ENCODE measurements at places on chromosomes 2 and 18.

- no peak for DNase-seq
These were observed 151.9 kb downstream of the RND3 start for GRCh38 chr2:150335596-150335995.

GRCh38 chr18:40494603-40495002, 1460.4 kb upstream of the PIK3C3 start:
- no peak for DNase-seq

GRCh38 chr18:48991319-48991660, 40.5 kb upstream of the SMAD7 start:
- no peak for DNase-seq

DNA sequence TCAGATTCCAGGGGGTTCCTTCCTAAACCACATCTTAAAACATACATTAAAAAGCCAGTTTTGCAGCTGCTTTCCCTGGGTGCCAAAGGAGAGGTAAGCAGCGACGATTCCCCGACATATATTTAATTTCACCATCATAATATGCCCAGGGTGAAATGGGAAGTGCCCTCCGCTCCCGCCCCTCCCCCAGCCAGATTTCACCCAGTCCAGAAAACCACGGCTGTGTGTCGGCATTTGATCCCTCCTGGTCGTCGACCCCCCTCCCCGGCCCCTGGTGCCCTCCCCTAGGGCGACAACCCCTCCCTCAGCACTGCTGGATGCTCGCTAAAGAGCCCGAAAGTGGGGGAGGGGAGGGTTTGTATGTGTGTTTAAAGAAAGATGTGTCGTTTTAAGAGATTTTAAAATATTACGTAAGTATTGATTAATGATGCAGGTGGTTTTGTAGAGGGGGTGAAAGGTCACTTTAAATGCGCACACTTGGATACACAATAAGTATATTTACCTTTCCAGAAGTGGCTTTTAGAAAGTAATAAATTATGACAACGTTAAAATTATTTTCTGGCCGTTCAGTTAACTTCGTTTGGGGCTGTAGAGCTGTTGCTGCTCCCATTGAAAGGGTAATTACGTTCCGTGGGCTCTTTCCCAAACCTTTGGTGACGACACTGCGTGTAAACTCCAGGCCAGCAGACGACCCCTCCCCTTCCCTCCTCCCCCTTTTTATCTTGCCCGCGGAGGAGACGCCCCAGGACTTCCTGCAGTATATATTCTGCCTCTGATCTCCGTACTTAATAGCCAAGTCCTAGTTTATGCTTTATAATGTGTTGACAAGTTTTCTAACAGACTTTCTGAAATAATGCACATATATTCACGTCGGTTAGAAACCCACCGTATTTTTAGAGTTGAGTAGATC, 3.4 kb upstream of the BCL11A start:
- DNase-seq = no peak

DNA sequence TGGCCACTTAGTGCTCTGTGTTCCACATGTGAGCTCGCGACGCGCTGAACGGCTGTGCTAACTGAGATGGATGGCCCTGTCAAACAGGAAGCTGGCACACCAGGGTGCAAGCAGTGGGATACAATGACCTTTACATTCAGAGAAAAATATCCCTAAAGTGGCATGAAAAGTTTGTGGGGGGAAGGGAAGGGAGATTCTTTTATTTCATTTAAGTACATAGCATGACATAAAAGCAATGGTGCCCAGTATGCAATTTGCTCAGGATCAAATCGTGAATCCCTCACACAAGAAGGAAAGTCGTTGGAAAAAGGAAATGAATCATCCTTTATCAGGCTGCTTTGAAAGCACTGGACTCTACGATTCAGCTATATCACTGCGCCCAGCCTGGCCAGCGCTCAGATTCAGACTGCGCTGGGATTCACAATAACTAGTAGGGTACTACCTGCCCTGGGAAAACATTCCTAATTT, 26.0 kb downstream of the SATB2 start:
- DNase-seq = no peak

DNA sequence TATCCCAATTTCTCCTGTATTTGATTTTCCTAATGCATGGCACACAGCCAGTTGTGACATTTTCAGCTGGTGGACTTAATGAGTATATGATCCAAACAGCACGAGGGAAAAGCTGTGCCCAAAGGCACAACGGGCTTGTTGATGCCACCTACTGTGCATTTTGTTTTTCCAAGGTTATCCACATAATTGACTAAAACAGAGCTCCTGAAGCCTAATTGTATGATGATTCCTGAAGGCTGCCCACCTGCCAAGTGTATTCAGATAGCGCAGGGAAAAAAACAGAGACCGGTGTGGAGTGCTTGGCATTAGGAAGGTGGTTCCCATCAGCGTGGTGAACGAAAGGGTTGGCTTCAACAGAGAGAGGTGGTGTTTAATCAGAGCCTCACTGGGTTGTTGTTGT, 14.9 kb downstream of the RBMS1 start:
- no peak for DNase-seq

DNA sequence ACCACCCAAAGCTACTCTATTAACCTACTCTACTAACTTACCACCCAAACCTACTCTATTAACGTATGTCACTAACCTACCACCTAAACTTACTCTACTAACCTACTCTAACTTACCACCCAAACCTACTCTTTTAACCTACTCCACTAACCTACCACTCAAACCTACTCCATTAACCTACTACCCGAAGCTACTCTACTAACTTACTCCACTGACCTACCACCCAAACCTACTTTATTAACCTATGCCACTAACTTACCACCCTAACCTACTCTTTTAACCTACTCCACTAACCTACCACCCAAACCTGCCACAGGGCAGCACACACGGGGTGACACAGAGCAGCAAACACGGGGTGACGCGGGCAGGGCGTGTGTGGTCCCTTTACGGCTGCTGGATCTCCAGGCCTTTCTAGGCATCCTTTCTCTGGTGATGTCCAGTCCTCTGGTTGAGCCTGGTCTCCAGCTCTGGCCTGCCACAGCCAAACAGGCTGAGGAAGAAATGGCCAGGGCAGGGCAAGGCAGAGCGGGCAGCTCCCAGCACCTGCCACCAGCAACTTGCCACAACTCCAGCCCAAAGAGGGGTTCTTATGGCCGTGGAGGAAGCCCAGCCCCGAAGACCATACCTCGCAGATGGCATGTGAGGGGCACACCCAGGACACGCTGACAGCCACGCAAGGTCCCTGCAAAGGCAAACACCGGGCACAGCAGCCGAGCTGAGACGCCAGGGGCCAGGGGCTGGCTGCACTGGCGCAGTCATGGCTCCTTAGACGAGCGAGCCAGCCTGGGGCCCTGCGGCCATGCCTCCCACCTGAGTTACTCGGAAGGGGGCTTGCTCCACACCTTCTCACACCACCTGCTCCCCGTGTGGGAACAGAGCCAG, 25.7 kb downstream of the PXDN start:
- DNase-seq = no peak

- no peak for DNase-seq
These were observed 157.1 kb upstream of the LRRTM1 start for GRCh38 chr2:80461505-80462197.

DNA sequence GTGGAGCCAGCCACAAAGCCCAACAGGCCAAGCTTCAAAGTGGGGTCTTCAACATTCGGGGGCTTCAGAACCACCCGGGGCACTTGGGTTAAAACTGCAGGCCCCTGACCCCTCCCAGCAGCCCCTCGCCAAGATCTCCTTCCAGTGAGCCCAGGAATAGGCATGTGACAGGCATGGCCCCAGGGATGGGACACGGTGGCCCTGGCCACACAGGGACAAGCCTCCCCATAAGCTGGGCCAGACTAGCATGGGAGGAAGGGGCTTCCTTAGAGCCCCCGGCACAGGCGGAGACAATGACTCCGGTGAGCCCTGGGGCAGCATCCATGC, 52.4 kb downstream of the BIN1 start:
- DNase-seq = no peak

DNA sequence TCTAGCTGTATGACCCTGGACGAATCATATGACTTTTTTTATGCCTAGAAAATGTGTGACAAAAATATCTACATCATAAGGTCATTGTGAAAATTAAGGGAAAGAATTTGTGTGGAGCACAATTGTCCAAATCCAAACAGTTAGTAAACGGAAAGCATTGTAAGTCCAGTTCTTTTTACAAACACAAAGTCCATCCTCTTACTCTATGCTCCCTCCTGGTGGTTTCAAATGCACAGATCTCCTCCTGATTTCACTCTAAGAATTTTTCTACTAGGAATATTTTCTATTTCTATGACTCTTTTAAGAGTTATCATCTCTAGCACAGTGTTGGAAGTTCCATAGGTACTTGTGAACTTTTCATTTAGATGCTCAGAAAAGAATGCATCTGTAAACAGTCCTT, 125.2 kb upstream of the ARL5A start:
- DNase-seq = no peak

Measured in cortex of kidney (tissue), 1 donor.